ENCODE measurements at places on chromosomes 7 and 10.

GRCh38 chr7:2717293-2718261 lies 29.6 kb downstream of the AMZ1 start:
- no peak for DNase-seq

- DNase-seq, result no peak
These were observed 24.5 kb upstream of the FAM133B start for GRCh38 chr7:92614660-92615174.

DNA sequence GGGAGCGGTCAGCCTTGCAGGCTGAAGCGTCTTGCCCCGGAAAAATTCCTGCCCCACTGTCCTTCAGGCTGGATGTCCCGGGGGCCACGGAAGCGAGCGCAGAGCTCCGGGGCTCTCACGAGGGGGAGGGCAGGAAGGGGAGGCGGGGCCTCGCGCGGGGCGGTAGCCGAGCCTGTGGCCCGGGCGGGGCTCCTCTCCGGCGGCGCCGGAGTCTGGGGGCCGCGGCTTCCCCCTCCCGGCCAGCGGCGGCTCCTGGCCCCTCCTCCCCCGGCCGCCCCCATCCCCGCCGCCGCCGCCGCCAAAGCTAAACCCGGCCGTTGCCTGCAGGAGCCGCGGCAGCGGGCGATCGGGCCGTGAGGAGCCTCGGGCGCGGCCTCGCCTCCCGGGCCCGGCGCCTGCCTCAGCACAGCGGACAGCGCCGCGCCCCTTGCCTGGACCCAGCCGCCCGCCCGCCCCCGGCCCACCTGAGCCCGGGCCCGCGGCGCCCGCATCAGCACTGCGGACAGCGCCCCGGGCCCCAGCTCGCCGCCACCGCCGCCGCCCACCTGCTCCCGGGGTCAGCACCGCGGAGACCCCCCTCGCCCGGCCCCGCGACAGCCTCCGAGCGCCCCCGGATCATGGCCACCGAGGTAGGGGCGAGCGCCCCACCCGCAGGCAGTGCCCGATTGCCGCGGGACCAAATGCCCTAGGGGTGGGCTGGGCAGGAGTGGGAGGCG lies at the start of gene GOLGA7B:
GOLGA7B (plus strand) TSS at position 157 of the 716 bp plus-strand sequence; CDS start at position 618, 461 bp downstream.
- peak; percentile 37 for DNase-seq

GRCh38 chr10:129942391-129942790 lies 21.7 kb downstream of the EBF3 start:
- no peak for DNase-seq

- DNase-seq, result no peak
These were observed 438.0 kb downstream of the CNTNAP2 start for GRCh38 chr7:146554556-146554955.

DNA sequence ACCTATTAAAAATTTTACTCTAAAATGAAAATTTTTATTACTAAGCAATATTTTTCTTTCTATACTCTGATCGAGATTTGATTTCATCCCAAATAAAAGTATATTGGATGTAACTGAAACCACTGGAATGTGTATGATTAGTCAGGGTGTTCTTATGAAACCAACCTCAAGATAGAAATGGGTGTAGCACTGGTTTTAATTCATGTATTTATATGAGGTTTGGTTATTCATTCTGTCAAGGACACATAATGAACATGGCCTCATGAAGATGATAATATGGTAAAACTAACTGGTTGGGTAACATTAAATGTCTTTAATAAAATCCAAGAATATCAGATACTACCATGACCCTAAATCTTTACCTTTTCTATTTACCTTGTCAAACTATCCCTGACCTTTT lies 197.7 kb downstream of the SEMA3A start:
- no peak for DNase-seq

DNA sequence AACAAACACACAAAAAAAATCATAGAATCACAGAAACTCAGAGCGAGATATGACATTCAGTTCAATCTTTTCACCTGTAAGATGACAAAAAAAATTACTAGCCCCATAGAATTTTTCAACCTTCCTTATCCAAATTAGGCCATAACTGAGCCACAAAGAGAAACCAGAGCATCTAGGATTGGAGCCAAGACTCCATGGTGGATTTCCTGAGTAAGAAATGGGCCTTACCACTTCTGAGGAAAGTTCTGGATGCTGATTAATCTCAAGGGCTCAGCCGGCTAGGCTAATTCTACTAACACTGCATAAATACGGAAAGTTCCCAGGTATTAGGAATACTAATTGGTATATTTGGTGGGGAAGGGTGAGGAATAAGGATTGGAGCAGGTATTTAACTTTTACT lies 16.8 kb downstream of the LIPM start:
- no peak for DNase-seq

GRCh38 chr10:88895250-88895649 lies 15.2 kb downstream of the STAMBPL1 start:
- DNase-seq, result no peak

DNA sequence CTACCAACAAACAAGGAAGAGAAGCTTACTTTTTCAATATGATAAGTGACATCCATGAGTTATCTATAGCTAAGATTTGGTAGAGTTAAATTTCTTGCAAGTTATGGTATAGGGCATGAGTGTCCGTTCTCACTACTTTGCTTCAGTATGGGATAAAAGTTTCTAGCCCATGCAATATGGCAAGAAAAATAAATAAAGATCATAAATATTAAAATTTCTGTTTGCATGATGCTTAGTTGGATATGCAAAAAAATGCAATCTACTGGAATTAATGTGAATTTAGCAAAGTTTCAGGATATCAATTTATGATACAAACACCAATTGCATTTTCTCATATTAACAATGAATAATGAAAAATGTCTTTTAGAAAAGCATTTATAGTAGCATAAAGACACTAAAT lies 148.7 kb upstream of the ADARB2 start:
- DNase-seq, result no peak

- DNase-seq, result no peak
These were observed 107.0 kb upstream of the KCTD7 start for GRCh38 chr7:66521675-66522074.

DNA sequence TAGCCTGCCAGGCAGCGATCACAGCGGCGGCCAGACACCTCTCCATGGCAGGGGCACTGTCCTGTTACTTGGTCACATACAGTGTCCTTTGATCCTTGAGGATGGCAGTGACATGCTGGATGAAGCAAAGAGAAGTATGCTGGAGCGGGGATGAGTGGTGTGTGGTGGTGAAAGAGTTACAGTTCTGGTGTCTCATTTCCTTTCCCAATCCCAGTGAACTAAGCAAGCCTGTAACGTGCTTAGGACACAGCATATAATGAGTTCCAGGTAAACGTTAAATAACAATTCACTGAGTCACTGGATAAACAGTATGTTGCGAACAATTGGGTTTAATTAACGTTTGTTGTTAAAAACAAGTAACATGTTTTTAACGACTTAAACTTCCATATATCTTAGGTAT lies 63.5 kb upstream of the LAMB1 start:
- no peak for DNase-seq

- DNase-seq, result no peak
These were observed 142.4 kb downstream of the TCERG1L start for GRCh38 chr10:131169146-131169545.

DNA sequence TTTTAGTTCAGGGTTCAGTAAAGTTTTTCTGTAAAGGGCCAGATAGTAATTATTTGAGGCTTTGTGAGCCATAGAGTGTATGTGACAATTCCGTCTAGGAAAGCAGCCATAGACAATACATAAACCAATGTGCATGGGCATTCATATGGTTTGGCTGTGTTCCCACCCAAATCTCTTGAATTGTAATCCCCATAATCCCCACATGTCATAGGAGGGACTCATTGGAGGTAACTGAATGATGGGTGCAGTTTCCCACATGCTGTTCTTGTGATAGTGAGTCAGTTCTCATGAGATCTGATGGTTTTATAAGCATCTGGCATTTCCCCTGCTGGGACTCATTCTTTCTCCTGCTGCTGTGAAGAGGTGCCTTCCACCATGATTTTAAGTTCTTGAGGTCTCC lies 29.9 kb downstream of the SEC61G start:
- DNase-seq, result no peak

GRCh38 chr7:131302876-131303707 lies 24.6 kb upstream of the MKLN1 start:
- no peak for DNase-seq

DNA sequence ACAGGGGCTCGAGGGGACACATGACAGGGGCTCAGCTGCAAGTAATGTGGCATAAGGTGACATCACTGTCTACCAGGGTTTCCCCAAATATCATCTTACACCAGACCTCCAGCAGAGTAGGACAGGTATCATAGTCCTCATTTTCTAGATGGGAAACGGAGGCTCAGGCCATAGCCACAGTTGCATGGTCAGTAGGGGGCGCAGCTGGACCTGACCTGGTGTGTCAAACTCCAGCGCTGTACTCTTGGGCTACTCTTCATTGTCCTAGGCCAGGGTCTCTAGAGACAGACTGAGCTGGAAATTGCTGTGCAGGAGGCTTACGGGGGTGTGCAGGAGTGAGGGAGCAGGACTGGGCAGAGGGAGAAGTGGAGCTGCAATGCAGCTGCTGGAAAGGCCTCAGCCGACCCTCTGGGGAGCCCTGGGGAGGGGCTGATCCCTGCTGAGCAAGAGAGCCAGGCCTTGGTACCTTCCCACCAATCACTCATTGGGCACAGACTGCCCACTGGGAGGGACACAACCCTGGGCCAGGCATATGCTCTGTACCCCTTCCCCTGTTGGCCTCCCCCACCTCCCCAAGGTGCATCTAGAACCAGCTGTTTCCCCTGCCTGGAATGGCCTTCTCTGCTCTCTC lies 89.9 kb downstream of the CDH23 start:
- peak; percentile 23 for DNase-seq

- DNase-seq, result no peak
These were observed 348.8 kb downstream of the SUGCT start for GRCh38 chr7:40483630-40484029.

GRCh38 chr7:132351954-132352499 lies 224.2 kb downstream of the PLXNA4 start:
- no peak for DNase-seq

DNA sequence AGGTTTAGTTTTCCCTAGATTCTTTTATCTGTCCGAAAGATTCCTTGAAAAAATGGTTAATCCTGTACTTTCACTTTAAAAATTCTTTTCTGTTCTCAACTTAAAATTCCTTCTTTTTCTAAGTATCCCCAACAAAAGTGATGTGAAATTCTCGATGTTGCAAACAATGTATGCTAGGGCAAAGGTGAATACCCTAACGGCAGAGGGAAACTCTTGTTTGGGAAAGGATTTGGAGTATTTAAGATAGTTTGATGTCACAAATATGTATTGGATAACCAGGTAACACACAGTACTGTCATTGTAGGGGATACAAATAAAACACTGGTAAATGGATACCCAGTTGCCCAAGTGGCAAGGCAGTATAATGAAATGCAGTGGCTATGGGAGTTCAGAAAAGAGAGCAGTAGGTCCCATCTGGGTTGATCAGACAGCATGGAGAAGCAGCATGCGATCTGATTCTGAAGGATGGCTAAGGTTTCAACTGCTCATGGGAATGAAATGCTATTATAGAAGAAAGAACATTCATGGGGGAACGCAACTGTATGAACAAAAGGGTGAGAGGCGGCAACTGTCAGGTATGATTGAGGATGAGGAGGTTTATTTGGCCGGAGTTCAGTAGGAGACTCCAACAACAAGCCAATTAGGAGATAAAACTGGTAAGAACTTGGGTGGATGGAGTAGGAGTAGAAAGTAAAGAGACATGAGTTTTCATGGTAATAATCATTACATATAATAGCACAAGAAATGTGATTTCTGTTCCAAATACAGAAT lies 3.2 kb upstream of the EPC1 start:
- DNase-seq, result no peak

DNA sequence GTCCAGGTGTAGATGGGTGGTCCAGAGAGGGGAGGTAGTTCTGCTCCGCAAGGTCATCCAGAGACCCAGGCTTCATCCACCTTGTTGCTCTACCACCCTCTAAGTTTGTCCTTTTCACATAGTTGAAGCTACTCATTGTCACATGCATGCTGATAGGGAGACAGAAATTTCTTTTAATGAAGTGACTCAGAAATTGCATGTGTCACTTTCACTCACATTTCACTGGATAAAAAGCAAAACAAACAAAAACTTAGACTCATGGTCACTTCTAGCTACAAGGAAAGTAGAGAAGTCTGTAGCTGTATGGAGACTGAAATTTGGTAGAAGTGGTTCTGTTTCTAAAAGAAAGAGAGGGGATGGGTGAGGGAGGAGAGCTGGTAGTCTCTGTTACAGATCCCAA lies 161.9 kb downstream of the SORCS3 start:
- no peak for DNase-seq

DNA sequence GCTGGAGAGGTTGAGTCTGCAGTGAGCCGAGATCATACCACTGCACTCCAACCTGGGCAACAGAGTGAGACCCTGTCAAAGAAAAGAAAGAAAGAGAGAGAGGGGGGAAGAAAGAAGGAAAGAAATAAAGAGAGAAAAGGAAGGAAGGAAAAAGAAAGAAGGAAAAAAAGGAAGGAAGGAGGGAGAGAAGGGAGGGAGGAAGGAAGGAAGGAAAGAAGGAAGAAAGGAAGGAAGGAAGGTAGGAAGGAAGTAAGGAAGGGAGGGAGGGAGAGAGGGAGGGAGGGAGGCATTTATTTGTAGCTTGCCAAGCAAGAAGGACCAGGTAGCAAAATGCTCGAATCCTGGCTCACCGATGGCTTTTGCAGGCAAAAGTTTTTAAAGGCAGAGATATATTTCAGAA lies 74.5 kb upstream of the BAIAP2L1 start:
- no peak for DNase-seq

DNA sequence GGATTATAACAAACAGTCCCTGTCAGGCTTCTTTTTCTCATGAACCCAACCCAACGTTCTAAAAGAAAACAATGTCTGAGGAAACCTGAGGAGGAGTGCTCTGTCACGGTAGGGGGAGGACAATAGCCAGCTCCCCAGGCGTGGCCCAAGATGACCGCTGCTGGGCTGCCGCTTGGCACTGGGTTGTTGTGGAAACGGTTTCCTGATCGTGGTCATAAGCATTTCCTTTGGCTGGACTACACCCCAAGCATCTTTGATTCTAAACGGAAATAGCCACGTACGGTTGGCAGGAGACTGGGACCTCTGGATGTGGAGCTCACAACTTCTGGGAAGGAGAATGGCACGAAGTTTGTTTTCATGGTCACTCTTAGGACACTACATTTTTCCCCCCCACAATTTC lies 30.4 kb upstream of the DMBT1 start:
- no peak for DNase-seq

GRCh38 chr10:45427262-45427969 lies 53.4 kb downstream of the ALOX5 start:
- no peak for DNase-seq

DNA sequence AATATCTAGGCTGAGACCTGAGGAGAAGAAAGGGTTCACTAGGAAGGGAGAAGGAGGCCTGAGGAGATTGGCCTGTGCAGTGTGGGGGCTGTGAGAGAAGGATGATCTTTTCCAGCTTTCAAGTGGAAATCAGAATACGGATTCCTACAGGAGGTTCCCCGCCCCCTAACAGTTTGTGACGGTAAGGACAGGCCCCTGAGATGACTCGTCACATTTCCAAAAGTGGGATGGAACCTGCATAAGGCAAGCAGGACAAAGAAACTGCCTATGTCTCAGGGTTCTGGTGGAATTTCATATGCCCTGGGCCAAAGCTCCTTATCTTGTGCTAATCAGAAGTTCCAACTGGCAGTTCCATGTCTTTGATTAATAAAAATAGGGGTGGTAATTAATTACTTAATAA lies 275.6 kb downstream of the SNX10 start:
- no peak for DNase-seq

GRCh38 chr7:23600236-23600635 lies 3.1 kb downstream of the CCDC126 start:
- no peak for DNase-seq

All from stimulated activated CD8-positive, alpha-beta memory T cell treated with anti-CD3 and anti-CD28 coated beads, Interleukin-7, amount 100 ng/mL, for 24 hours (primary cell).